Germinal center (tissue), 1 donor: ENCODE measurements at places on chromosomes 5 and 9.

DNA sequence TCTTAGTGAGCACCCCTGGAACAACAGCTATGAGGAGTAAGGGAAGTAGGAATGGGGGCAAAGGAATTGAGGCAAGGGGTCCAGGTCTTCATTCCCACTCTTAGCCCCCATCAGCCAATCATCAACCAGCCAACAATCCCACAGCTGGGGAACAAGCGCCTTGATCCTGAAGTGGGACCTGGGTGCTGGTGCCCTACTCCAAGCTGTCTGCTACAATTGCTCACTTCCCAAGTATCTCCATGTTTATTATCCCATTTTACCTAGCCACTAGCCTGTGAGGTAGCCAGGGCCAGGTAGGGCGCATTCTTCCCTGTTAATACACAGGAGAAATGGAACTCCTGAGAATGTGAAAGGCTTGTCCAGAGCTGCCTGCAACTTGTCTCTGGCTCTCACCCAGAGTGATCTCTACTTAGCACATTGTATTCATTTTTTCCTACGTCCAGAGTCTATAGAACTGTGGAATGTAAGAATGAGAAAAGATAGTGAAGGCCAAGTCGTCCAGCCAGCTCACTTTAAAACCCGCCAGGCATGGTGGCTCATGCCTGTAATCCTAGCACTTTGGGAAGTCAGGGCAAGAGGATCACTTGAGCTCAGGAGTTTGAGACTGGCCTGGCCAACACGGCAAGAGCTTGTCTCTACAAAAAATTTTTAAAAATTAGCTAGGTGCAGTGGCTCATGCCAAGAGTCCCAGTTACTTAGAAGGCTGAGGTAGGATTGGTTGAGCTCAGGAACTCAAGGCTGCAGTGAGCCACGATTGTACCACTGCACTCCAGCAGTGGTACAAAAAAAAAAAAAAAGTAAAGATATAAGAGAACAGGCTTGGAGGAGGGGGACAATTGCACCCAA lies 6.2 kb upstream of the DNAJC18 start:
- no peak for DNase-seq

DNA sequence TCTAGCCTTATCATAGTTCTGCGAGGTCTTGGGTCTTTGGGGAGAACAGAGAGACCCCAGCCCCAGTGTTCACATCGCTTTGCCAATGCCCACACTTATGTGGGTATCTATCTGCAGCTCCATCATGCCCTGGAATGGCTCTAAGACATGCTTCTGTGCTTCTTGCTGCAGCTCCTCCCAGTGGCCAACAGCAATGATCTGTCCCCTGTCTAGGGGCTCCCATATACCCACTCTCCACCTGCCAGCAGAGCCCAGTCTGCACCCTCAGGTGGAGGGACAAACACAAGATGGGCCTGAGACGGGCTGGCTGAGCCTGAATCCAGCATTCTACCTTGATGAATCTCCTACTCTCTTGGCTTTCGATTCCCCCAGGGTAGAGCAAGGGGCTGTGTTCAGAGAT lies 14.6 kb upstream of the DAP start:
- DNase-seq, result peak; percentile 24

DNA sequence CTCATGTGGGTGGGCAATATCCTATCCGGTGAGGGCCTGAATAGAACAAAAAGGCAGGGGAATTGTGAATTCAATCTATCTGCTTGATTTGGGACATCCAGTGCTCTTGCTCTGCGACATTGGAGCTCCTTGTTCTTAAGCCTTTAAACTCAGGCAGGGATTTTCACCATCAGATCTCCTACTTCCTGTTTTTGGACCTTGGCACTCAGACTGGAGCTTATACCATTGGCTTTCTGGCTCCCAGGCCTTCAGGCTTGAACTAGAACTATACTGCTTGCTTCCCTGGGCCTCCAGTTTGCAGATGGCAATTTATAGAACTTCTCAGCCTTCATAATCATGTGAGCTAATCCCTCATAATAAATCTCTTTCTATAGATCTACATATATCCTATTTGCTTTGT lies 134.3 kb upstream of the CLINT1 start:
- DNase-seq, result no peak

DNA sequence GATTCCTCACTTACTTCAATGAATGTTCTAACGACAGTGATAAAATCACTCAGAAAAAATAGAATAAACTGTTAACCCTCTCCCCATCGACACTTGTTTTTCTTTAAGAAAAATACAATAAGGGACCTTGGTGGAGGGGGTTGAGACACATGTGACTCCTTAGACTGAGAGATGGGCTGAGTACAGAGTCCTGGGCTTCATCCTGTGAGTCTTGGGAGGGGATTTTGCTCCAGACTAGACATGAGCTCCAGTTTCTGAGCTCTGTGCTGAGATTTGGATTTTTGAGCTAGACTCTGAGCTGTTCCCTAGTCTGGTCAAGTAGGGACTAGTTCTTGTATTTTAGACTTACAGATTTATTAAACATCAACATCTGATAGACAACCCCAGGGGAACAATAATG lies 241.5 kb upstream of the MVB12B start:
- no peak for DNase-seq

GRCh38 chr5:130874861-130875417 lies 290.1 kb downstream of the HINT1 start:
- DNase-seq, result no peak

GRCh38 chr5:96903300-96903699 lies 27.0 kb downstream of the ERAP2 start:
- no peak for DNase-seq

GRCh38 chr5:116371935-116372334 lies 202.7 kb downstream of the SEMA6A start:
- DNase-seq, result no peak

DNA sequence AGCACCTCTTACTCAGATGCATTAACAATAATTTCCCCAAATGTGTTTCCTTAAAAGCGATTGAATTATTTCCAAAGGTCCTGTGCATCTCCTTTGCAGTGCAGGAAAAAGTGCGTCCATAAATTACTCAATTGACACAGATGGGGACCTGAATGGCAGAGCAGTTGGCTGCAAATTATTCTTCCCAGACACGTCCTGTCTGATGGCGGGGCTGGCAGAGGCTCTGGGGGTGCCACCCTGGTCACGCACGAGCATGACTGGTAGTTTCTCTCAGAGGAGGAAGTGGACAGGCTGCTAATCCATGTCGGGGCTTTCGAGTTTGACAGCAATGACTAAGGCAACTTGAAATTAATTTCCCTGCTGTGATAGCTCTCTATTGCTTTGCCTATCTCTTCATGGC lies 264.8 kb upstream of the BRINP1 start:
- no peak for DNase-seq

- DNase-seq, result no peak
Observed at GRCh38 chr9:8823131-8823895, 1023.7 kb upstream of the DMAC1 start.

- no peak for DNase-seq
Observed at GRCh38 chr5:95134326-95134725, 150.6 kb downstream of the MCTP1 start.

DNA sequence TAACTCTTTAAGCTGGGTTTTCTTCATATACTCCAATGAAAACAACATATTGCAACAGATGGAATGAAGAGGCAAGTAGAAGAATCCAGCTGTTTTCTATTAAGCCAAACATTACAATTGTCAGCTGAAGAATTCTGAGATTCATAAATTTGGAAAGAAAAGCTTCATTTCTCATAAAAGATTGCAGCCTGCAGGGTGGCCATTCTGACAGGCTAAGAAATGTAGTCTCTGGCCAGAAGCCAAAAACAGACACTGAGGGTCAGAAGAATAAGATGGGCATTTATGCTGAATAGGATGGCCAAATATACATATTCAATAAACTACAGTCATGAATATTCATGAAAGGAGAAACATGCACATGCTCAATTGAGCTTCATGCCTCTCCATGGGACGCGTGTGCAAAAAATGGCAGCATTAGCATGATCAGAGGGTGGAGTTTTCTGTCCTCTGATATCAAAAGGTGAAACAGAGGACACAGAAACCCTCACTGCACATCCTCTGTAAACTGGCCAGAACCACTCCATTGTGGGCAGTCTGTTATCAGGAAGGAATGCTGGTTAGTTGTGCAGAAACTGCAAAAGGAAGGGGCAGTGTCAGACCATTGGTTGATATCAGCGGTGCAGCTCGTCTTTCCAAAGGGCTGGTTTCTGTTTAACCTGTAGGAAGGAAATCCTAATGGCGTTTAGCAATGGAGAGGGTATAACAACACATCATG lies 50.2 kb downstream of the FXN start:
- DNase-seq, result no peak

GRCh38 chr5:54804521-54804920 lies 180.9 kb downstream of the ESM1 start:
- DNase-seq, result no peak

DNA sequence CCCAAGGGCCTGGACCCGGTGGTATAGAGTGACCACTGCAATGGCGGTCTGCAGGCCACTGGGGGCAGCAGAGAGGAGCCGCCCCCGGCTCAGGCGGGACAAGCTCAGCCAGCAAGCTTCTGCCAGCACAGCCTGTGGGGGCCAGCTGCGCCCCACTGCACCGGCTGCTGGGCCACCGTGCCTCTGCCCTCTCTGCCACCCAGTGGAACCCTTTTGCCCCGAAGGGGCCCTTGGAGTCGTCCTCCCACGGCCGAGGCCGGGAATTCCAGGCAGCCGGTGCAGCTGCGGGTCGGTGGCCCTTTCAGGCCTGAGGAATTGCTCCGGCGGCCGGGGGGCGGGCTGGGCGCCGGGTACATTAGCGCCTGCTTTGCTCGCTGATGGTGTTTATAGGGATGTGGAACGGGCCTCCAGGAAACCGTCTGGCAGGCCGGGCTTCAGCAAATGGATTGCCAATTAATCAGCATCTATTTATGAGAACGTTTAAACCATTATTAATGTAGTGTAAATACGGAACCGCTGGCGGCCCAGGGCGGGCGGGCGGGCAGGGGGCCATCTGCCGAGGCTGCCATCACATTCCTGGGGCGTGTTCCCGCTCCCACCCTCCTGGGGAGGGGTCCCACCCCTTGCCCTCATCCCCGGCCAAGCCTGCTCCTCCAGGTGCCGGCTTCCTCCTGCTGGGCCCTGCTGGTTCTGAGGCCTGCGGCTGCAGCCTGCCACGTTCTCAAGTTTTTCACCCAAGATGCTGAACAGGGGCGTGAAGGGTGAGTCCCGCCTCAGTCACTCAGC lies 127.4 kb downstream of the BARX1 start:
- DNase-seq, result peak; percentile 57

GRCh38 chr5:115392611-115393010 lies 96.2 kb upstream of the CCDC112 start:
- DNase-seq, result no peak

DNA sequence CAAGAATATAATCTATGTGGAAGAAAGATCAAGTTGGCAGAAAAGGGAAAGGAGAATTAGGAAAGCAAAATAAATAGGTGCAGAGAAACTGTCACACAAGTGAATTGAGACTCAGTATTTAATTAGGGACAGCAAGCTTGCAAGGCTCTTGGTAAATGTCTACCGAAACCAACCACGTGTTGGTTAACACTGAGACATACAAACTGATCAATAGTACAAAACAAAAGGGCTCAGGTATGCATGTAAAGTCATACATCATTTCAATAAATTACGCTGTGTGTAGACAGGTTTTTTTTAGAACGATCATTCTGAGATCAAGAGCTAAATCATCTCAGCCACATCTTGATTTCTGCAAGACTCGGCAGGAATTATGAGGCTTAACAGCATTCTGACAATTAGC lies 225.4 kb downstream of the EBF1 start:
- no peak for DNase-seq

- peak; percentile 29 for DNase-seq
Observed at GRCh38 chr5:150778517-150779396, at the start of gene SMIM3. Gene SMIM3 (plus strand): TSS chr5:150778757. CDS start chr5:150795441, 16,684 bp downstream.

- DNase-seq, result no peak
Observed at GRCh38 chr9:125601961-125602360, 105.0 kb downstream of the MAPKAP1 start.

DNA sequence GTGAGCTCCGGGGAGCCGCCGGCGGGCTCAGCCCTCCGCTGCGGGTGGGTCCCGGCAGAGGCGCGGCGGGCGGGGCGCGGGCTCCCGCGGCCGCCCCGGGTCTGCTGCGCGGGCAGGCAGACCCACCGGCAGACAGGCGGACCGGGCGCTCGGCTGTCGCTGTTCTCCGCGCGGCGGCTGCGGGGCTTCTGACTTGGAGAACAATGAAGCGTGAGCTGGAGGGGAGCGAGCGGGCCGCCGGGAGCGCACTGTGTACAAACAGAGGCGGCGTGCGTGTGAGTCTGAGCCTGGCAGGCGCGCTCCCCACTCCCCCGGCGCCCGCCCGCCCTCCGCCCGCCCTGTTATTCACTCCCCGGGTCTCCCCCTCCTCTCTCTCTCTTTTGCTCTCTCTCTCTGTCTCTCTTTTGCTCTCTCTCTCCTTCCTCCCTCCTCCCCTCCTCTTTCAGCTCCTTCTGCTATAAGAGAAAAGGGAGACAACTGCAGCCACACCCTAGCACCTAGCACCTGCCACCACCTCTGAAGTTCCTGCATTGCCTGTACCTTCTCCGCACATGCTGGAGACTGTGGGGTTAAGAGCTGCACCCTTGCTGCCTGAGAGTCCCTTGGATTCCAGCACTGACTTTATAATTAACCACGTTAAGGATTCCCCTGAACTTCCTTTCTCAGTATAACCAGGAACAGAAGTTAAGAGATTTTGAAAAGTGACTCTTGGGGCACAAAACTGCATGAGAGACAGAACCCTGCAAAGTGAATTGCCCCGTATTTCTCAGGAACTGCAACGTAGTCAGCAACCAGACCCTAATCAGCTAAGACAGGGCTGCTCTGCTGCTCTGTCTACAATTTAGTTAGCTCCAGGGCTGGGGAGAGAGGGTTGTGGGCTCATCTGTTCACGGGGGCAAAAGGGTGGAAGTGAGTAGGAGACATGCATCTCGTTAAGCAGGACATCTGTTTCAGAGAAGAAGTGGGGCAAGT lies at the start of gene EDIL3:
EDIL3 (minus strand) TSS at position 277 of the 972 bp plus-strand sequence. CDS start 506 bp downstream, outside the sequence.
- no peak for DNase-seq

- DNase-seq, result no peak
Observed at GRCh38 chr9:129523943-129524581, 96.8 kb downstream of the C9orf50 start.

DNA sequence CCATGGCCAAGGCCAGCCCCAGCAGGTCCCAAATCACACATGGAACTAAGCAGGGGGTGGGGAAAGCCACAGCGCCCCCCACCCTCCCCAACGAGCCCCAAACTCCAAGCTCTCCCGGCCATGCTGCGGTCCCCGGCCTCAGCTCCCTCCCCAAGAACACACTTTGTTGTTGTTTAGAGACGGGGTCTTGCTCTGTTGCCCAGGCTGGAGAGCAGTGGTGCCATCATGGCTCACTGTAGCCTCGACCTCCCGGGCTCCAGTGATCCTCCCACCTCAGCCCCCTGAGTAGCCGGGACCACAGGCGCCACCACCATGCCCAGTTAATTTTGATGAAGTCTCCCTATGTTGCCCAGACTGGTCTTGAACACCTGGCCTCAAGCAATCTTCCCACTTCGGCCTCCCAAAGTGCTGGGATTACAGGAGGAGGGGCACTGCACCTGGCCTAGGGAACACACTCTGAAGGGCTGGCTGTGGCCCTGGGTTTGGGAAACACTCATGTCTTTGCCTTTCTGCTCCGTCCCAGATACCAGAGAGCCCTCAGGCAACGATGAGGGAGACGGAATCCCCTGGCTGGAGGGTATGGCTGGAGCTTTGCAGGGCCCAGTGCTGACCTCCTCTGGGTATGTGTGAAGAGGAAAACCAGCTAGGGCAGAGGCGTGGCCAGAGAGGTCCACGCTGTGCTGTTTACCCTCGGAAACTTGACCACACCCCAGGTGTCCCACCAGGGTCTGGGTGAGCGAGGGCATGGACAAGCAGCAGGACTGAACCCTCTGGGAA lies 53.2 kb upstream of the UBAC1 start:
- no peak for DNase-seq
